Activated CD4-positive, alpha-beta T cell treated with anti-CD3 and anti-CD28 coated beads for 1 hour (primary cell): ENCODE measurements at places on chromosomes 11 and 22.

DNA sequence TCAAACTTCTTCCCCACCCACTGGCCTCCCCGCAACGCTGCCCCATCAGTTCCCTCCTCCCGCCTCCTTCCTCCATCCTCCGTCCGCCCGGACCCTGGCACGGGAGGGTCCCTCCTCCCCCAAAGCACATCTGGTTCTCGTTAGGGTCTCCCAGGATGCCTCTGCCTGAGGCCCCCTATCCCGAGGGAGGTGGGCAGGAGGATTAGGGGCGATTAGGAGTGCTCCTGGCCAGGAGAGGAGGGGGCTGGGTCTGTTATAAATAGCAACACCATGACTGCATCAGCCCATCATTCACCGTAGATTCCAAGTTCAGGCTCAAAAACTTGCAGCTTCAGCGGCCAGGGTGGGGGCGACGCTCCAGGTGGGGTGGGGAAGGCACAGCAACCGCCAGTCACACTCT is 10.4 kb downstream of the MYRF start:
- DNase-seq = no peak

DNA sequence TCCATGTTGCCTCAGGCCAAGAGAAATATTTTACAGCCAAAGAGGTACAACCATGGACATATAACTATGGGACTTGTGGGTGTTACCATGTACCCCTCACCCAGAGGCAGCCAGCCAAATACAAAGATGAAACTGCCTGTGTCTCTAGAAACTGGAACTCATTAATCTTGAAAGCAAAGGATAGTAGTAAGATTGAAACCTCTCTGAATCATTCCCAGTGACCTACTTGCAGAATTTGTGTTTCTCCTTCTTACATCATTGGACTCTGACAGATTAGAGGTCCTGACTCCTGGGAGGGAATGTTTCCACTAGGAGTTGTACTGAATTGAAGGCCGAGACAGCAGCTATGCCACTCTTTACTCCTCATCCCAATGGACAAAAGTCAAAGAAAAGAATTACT is 257.4 kb upstream of the UBASH3B start:
- no peak for DNase-seq

GRCh38 chr11:104841185-104841584 is 57.1 kb downstream of the CASP12 start:
- no peak for DNase-seq

DNA sequence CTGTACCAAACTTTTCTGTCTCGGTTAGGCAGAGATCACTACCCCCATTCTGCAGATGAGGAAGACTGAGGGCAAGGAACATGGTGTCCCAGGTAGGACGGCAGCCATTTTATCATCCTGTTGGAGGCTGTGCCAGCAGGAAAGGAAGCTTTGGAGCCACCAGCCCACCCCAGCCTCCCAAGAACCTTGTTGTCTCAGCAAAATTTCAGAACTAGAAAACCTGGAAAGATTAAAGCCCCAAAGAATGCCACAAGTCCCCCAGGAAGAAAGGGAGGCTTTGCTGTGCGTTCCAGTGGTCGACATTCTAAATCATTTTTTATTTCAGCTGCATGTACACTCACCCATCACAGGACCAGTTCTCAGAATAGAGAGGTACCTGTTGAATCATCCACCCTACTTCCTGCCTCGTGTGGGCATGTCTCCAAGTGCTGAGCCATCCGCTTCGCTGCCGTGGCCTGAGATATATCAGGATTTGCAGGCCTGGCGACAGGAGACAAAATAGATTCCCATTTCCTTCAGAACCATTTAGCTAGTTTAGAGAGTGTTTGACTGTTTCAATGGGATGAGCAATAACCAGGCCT is 13.0 kb upstream of the EIF3D start:
- DNase-seq = no peak

GRCh38 chr11:48079596-48079995 is 99.2 kb downstream of the PTPRJ start:
- no peak for DNase-seq

GRCh38 chr11:93025558-93026255 is 56.3 kb downstream of the MTNR1B start:
- DNase-seq = no peak

DNA sequence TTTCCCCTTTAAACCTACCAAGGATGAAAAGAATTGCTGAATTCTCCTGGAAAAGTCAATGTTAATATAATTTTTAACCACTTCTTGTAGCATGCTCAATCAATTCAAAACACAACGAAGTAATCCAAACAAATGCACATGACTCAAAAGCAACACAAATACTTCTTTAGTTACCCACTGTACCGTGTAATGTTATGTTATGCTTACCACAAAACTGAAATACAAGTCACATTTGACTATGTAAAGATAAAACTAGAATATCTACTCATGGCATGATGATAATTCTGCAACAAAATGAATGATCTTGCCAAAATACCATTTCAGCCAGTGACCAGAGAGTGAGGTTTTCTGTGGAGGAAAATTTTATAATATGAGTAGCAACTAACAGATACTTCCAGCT is 587.0 kb downstream of the DLG2 start:
- no peak for DNase-seq

DNA sequence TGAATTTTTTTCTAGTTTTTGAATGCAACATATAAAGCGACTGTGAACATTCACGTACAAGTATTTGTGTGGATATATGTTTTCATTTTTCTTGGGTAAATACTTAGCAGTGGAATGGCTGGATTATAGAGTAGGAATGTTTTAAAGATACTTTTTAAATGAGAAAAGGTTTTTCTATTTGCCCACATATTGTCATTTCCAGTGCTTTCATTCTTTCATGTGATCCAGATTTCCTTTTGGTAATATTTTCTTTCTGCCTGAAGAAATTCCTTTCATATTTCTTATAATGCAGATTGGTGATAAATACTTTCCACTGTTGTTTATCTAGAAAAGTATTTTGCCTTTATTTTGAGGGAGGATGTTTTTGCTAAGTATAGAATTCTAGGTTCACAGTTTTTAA is 7.9 kb downstream of the DDB2 start:
- no peak for DNase-seq

DNA sequence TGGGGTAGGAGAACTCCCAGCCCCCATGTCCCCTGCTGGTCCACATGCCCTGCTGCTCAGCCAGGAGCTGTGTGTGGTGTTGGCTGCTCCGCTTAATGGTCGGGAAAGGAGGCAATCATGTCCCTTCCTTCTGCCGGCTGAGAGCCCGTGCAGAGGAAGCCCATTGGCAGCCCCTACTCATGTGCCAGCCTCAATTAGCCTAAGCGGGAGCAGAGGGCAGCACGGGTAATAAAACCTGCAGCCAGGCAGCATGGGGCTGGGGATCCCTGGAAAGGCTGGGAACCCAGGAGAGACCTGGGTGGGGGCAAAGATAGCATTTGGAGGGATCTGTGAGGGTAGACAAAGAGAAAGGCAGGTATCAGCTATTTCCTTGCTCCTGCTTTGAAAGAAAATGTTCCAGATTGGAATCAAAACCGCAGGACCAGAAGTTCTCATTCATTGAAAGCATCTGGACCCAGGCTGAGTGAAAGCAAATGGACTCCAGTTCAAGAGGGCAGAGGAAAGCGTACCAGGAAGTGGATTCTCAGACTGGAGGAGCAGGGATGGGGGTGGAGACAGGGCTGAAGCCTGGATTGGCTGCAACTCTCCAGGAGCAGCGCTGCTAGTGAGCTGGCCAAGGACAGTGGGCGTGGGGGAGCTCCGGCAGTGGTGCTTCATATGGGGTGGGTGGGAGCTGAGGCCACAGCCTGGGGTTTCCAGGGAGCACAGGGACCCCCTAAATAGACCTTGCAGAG is 103.4 kb upstream of the NECTIN1 start:
- DNase-seq = no peak

- DNase-seq = no peak
These were observed 6.1 kb upstream of the CD82 start for GRCh38 chr11:44559207-44559939.

- no peak for DNase-seq
These were observed 43.7 kb downstream of the GDPD5 start for GRCh38 chr11:75481922-75482606.

- DNase-seq = no peak
These were observed 15.4 kb upstream of the MTNR1B start for GRCh38 chr11:92954003-92954402.

DNA sequence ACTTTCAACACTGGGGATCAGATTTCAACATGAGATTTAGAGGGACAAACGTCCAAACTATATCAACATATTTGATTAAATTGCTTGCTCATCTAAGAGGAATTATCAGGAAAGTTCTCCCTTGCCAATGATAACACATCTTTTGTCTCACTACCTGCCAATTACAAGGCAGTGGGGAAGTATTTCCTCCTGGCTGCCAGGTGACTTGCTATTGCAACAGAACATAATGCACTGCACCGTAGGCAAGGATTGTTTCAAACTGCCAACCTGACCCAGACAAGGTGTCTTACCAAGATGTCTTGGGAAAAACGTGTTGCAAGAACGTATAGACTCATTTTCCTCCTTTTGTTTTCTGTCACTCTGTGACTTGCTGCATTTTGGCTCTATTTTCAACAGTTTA is 711.6 kb downstream of the METTL15 start:
- no peak for DNase-seq

- no peak for DNase-seq
These were observed 689.4 kb downstream of the JRKL start for GRCh38 chr11:97079244-97079643.

DNA sequence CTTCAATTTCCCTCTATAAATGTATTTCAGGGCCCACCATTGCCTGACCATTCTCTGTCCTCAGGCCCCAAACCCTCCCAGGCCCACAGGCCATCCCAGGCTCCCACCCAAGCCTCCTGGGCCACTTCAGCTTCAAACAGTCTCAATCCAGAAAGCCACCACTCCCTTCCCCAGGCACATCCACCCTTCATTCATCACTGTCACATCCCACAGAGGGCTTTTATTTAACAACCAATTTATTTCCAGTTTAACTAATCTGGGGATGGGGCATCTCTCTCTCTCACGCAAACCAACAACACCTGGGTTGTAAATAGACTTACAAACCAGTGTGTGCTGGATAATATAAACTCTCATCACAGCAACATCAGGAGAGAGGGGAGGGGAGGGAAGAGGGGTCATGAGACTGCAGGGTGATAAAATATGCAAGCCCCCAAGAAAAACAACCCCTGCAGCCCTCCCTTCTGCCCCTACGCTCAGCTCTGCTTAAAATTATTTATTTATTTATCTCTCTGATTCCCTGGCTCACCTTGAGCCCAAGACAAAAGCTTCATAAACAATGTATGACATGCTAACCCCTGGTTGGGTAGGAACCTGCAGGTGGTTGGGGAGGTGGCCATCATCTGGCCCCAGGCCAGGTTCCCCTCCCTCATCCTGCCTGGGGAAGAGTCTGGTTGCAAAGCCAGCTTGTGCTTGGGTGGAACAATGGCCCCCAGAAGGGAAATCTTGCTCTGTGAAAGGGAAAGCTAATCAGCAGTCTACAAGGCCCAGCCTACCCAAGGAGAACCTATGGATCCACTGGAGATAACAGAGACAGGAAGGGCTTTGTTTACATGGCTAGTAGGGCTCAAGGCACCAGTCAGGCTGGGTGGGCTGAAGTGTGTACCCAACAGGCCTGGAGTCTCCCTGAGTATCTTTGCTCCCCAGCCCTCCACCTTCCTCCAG is 359.2 kb downstream of the BUD13 start:
- no peak for DNase-seq

DNA sequence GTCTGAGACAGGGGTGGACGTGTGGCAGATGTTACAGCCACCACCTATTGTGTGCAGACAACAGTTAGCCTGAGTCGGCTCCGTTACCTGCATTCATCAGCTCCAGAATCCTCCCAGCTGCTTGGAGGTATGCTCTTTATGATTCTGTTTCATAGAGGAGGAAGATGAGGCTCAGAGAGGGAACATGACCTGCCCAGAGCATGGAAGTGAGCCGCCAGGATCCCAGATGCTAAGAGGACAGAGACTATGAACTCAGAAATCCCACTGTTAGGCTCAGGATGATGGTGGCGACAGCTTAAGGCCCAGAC is 1.5 kb downstream of the EMID1 start:
- DNase-seq = no peak

DNA sequence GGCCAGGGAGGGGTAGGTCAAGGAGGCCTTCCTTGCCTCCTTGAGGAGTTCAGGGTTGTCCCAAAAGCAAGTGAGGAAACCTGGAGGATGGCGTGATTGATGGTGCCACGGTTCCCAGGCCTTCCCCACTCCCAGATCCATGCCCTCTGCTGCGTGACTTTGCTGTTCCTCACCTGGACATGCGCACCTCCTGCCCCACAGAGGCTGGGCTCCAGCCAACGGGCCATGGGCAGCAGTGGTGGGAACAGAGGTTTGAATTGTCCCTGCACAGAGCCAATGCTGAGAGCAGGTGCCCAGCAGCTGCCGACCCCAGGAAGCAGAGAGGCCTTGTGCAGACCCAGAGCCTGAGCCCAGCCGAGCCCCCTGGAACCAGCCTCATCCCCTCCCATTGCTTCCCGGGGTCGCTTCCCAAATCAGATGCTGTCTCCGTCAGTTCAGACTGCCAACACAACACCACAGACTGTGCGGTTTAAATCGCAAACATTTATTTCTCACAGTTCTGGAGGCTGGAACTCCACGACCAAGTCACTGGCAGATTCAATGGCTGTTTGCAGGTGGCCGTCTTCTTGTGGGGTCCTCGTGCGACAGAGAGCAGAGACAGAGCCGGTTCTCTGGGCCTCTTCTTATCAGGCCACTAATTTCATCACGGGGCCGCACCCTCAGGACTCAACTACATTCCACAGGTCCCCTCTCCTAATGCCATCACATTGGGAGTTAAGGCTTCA is 6.2 kb upstream of the LINC01488 start:
- no peak for DNase-seq

DNA sequence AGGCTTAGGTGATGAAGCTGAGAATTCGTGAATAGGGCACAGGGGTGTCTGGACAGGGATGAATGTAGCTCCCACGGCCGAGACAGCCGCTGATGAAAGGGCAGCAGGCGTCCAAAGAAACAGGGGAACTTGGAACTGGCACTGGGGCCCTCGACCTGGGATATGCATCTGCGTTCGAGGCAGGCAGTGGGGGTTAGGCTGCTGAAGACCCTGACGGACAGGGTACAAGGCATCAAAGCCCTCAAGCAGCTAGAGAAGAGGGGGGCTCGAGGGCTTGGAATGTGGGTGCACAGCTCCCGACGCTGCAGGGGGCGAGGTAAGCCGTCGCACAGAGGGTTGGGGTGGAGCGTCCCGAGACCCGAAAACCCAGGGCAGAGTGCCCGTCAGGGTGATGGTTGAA is 6.9 kb upstream of the SYT8 start:
- DNase-seq = no peak

DNA sequence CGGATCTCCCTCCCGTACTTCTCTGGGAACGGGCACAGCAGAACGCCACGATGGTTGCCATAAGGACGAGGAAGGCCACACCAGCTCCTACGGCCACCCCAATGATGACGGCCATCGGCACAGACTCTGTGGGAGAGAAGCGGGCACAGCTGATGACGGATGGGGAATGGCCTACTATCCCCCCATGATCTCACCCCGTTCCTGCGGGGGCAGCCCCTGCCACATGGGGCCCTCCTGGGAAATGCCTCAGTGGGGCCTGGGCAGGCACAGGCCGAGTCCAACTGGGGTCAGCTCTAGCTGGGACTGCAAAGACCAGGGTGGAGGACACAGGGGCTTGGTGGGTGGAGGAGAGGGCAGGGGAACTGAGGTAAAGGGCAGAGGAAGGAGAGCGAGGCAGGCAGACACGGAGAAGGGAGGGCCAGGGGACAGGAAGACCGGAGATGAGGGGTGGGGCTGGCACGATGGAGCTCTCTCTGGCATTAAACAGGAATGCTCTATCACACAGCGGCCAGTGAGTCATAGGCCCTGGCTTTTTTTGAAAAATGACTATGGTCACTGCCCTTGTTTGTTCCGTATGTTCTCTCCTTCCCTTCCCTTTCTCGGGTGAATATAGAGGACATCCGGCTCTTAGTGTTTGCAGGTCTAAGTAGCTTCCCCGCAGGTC is 76.0 kb downstream of the ST3GAL4 start:
- DNase-seq = no peak
